ENCODE measurements at places on chromosomes 13 and 19.

DNA sequence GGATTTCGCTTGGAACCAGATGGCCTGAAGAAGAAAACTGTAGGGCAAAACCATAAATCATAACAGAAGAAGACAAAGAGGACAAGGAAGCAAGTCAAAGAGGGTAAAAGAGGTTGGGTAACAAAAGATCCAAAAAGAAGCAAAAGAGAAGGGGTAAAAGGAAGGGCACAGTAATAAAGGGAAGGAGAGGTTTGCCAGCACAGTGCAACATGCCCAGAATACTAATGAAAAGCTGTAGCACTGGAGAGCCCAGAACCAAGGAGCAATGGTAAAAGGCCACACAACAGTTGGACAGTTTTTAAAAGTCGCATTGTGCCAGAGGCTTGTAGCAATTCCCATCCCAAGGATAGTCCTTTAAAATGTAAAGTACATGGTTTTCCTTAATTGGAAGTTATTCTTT, 506.6 kb downstream of the PCDH9 start:
- no peak for DNase-seq

DNA sequence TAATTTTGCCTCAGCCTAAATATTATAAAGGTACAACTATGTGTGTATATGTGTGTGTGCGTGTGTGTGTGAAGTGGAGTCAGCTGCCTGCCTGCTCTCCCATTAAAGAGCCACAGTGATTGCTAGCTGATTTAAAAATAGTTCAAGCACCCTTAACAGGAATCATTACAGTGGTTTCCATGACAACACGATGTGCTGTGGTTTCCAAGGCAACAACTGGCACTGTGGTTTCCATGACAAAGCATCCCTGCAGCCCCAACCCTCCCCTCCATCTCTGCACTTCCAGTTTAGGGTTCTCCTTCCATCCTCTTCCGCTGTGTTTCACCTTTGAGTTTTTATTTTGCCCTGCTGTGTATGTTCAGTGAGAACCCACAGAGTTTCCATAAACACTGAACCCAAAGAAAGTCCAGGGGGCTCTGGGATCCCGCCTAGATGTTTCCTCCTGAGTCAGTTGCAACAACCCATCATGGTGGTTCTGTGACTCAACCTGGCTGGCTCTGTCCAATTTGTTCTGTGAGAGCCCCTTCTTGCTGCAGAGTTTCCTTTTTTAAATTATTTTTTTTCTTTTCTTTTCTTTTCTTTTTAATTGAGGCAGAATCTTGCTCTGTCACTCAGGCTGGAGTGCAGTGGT, 7.1 kb upstream of the PNMA8A start:
- DNase-seq: peak; percentile 41

DNA sequence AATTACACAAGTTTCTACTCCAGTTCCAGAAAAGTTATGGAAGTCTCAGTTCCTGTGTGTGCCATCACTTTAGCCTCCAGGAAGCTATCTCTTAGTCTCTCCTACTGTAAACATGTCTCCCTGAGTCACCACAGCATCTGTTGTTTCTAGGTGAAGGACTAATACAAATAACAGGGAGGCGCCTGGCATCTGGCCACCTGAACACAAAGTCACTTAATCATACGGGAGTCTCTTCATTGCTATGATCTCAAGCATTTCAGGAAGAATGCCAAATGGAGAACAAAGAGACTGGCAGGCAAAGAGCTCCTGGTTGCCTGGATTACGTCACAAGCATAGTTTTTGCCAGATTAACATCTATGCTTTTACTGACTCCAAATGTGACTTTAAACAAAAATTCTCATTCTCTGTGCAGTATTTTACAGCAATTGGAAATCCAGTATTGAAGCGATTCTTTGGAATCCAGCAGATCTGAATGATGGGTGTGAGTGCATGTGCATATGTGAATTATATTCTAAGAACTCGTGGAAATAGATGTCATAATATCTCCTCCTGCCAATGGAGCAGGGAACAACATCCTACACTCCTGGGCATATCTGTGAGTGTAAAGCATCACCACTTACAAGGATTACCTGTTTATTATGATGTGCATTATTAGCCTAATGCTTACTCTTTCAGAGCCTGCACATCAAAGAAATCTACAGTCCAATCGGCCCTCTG, 572.8 kb downstream of the PCDH9 start:
- DNase-seq: peak; percentile 22

- DNase-seq: peak; percentile 84
Measured at GRCh38 chr19:37779127-37780005, at the start of gene ZNF573. ZNF573 (minus strand) TSS chr19:37779586; CDS start chr19:37773729, 5,857 bp downstream.

GRCh38 chr19:19546751-19547162, 8.7 kb downstream of the CILP2 start:
- no peak for DNase-seq

DNA sequence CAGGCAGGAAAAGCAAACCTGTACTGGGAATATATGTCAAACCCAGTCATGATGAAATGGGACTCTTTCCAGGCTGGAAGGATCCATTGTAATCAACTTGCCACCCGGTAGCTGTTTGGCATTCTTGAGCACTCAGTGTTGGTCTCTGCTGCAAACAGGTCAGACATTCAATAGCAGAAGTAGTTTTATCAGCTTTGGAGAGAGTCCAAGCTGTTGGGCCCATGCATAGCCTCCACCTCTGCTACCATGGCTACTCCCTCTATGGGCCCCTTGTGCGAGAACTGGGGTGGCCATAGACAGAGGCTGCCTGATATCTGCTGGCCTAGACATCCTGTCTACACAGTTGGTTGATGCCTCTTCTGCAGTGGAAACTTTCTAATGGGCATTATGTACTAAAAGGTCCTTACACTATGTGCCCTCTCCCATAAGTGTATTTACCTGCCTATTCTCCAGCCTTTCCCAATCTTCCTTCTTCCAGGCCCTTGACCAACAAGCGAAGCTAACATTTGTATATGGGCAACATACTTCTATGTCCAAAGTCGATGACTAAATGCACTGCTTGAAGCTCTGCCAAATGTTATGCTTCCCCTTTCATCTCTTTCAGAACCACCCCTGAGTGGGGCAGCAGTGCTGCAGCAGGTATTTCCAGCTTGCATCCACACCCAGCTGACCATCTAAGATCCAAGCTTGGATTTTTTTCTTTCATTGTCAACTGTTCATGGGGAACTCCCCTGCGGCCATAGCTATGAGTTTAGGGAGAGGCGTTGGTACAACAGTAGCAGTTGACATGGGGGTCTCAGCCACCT, 5.3 kb upstream of the RNF6 start:
- DNase-seq: no peak

- no peak for DNase-seq
Measured at GRCh38 chr13:35764326-35765015, 288.0 kb upstream of the MAB21L1 start.

- no peak for DNase-seq
Measured at GRCh38 chr13:38803531-38803930, 116.7 kb downstream of the FREM2 start.

- DNase-seq: no peak
Measured at GRCh38 chr13:42181381-42181953, 90.5 kb upstream of the AKAP11 start.

- no peak for DNase-seq
Measured at GRCh38 chr13:98875146-98875729, 102.6 kb downstream of the DOCK9 start.

GRCh38 chr13:106393776-106394175, 141.7 kb downstream of the EFNB2 start:
- DNase-seq: no peak

- no peak for DNase-seq
Measured at GRCh38 chr13:83214452-83214851, 667.8 kb downstream of the SLITRK1 start.

- DNase-seq: no peak
Measured at GRCh38 chr13:35983206-35983605, 148.0 kb downstream of the DCLK1 start.

DNA sequence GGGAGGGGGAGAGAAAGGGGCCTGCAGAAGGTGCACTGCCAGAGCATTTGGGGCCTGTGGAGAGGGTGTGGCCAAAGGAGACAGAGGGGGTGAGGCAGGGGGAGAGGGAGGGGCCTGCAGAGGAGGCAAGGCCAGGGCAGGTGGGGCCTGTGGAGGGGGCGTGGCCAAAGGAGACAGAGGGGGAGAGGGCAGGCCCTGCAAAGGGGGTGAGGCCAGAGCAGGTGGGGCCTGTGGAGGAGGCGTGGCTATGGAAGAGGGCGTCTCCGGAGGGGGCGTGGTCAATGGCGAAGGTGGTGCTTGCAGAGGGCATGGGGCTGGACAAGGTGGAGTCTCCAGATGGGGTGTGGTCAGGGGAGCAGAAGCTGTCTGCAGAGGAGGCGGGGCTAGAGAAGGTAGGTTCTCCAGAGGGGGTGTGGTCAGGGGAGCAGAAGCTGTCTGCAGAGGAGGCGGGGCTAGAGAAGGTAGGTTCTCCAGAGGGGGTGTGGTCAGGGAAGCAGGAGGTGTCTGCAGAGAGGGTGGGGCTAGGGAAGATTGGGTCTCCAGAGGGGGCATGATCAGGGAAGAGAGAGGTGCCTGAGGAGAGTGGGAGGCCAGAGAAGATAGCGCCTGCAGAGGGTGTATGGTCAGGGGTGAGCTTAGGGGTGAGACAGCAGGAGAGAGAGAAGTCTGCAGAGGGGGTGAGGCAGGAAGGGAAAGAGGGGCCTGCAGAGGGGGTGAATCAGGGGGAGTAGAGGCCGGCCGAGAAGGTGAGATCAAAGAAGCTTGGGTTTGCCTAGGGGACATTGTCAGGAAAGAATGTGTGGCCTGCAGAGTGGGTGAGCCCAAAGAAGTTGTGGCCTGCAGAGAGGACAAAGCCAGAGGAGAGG, 3.4 kb downstream of the PRR36 start:
- DNase-seq: peak; percentile 83

- peak; percentile 28 for DNase-seq
Measured at GRCh38 chr19:7779631-7780486, 16.8 kb downstream of the CLEC4M start.

- no peak for DNase-seq
Measured at GRCh38 chr19:29908963-29909944, 32.8 kb upstream of the URI1 start.

DNA sequence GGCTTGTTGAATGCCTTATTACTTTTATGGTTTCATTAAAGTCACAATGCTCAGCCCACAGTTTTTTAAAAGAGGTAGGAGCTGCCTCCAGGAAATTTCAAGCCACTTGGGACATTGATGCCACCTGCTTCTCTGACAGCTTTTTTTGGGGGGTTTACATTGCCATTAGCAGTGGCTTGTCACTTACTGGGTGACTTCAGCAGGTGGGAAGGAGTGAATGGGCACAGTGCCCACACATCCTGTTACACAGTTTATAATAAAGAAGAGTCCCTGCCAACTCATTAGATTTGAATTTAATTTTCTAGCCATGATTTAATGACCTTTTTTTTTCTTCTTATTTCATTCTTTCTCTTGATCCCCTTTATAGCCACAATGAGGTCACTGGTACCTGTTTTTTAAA, 61.0 kb downstream of the NHLRC3 start:
- no peak for DNase-seq

GRCh38 chr19:35310331-35310730, 18.4 kb downstream of the MAG start:
- no peak for DNase-seq

GRCh38 chr19:51250786-51251467, at the start of gene SIGLECL1:
SIGLECL1 (plus strand) TSS chr19:51251080; CDS start chr19:51264073, 12,993 bp downstream.
- no peak for DNase-seq

DNA sequence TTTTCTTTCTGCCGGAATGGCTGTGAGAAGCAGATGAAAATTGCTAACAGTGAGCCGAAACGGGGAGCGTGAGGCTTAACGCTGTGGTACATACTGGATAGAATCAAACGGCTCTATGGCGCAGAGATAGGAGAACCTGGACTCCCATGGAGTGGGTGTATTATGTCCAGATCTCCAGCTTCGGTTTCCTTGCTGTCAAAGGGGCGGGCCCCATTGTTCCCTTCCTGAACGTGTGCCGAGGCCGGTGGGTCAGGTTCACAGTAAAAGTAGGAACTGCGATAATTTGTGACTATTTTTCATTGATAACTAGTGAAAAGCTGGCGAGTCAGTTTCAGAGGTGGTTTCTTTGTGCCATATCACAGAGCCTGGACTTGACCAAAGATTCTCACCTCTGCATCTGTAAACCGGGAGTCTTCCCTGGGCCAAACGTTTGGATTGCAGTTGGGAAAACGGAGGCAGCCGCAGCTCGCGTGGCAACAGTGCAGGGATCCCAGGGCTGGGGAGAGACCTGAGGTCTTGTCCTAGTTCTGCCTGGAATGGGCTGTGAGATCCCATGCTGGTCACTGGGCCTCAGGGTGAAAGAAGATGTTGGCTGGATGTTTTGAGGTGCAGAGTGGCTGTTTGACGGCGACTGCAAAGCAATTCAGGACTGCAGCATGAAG, 752 bp downstream of the RPL18A start:
- DNase-seq: no peak

DNA sequence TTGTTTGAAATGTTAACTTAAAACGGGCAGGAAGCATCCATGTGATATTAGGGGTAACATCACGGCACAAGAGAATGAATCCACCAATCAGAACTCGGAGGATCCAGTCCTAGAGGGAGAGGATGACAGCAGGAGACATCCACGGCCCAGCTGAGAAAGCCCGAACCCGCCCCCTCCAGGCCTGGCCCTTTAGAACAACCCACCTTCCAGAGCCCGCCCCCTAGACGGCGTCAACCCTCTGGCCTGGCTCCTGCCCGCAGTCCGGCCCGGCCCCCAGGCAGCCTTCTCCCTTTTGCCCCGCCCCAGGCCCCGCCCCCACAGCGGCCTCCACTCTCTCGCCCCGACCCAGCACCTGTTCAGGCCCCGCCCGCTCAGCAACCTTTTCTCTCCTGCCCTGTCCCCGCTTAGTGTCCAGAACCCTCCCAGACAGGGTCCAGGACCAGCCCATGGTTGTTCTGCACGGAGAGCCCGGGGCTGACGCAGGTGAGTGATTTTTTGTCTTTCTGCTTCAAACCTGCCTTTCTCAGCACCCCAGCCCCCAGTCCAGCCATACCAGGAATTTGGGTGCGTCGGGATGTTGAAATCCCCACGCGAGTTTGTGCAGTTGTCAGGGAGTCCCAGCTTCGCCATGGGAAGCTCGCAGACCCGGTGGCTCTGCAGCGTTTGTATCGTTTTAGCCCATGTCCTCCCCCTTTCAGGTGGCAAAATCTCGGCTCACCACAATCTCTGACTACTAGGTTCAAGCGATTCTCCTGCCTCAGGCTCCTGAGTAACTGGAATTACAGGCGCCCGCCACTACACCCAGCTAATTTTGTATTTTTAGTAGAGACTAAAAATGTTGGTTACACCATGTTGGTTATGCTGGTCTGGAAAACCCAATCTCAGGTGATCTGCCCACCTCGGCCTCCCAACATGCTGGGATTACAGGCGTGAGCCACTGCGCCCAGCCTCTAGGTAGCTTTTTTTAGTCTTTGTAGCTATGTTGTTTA, 16.1 kb downstream of the ZNF816 start:
- no peak for DNase-seq

- DNase-seq: no peak
Measured at GRCh38 chr13:94324767-94325540, 154.5 kb downstream of the DCT start.

DNA sequence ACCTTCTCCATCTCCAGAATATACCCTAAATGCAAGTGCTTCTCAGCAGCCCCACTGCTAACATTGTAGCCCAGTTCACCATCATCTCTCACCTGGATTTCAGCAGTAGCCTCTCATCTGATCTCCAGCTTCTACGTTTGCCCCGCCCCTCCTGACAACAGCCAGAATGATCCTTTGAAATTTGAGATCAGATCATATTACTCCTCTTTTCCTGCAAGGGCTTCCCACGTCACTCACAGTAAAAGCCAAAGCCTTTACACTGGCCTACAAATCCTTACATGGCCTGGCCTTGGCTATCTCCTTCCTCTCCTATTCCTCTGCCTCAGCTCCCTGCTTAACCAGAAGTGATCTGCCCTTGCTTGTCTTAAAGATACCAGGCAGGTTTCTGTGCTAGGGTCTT, 94.3 kb upstream of the NBEA start:
- no peak for DNase-seq

GRCh38 chr13:26423629-26424028, 133.9 kb upstream of the WASF3 start:
- DNase-seq: no peak

- no peak for DNase-seq
Measured at GRCh38 chr13:100439247-100439970, 149.2 kb downstream of the GGACT start.
